Stimulated activated CD4-positive, alpha-beta T cell treated with anti-CD3 and anti-CD28 coated beads, Interleukin-1b, Interleukin-23, amount 100 ng/mL, for 48 hours (primary cell): ENCODE measurements at places on chromosomes 11 and 22.

DNA sequence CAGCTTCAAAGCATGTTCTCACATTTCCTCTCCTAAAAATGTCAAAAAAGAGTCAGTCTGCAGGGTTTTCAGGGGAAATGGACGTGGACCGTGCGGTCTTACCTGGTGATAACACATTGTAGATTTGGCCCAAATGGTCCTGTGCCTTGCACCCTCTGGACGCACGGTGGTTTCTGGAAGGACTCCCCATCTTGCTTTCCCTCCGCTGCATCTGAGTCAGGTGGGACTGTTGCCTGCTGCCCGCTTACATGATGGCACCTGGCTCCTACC lies 1290.1 kb downstream of the TBC1D22A start:
- DNase-seq = no peak

DNA sequence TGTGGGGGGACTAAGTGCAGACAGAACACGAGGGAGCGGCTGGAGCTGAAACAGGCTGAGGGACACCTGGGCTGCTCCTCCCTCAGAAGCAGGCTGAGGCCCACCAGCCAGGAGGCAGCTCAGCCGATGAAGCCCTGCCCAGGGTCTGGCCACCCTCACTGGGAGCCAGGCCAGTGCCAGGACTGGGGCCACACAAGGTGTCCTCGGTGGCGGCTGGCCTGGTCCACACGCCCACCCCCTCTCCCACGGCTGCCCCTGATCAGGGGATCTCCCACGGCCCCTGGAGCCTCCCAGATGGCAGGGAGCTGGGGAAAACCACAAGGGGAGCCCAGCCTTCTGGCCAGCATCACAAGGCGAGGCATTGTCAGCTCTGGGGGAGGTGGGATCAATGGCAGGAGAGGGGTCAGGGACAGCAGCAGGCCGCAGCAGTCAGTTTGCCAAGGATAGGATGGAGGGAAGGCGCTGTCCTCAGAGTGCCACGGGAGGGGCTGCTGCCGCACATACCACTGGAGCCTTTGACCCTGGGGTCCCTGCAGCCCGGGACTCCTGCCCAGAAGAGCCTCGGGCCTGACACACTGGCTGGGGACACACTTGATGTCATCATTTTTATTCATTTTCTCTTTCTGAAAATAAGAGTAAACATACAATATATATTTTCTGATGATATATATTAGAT lies 11.7 kb upstream of the RASL10A start:
- no peak for DNase-seq

- no peak for DNase-seq
Observed at GRCh38 chr11:120707098-120707497, 195.6 kb downstream of the GRIK4 start.

DNA sequence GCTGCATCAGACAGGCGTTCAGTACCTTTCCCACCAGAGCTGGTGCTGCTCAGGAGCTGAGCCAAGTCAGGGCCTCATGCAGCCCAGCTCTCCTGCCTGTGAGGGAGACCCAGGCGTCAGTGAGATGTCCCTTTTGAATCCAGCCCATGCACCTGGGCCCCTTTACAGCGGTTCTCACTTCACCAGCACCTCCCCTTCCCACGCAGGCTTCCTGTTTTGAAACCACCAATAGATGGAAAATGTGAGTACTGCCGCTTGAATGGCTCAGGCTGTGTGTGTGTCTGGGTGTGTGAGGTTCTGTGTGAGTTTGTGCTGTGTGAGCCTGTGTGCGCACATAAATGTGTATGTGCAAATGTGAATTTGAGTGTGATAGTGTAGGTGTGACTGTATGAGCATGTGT lies 88.4 kb downstream of the UBASH3B start:
- peak; percentile 88 for DNase-seq

GRCh38 chr11:62559204-62559603 lies 12.6 kb upstream of the AHNAK start:
- no peak for DNase-seq

DNA sequence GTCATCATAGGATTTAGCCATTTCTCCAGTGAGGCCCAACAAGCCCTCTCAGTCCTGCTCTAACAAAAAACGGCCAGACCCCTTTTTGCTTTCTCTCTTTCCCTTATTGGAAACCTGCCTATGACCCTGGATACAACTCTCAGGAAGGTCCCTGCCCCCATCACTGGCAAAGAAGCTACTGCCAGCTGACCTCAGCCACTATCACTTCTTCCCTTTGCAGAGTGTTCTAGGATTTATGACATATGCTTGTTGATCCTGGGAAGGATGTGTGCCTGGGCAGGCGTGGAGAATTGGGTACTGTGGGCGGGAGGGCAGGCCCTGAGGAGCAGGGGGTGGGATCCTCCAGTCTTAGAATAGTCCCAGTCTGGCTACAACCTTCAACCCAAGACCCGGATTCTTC lies 7.5 kb downstream of the PGAP2 start:
- DNase-seq = no peak

- DNase-seq = no peak
Observed at GRCh38 chr22:39716534-39716933, 146.0 kb downstream of the CACNA1I start.

DNA sequence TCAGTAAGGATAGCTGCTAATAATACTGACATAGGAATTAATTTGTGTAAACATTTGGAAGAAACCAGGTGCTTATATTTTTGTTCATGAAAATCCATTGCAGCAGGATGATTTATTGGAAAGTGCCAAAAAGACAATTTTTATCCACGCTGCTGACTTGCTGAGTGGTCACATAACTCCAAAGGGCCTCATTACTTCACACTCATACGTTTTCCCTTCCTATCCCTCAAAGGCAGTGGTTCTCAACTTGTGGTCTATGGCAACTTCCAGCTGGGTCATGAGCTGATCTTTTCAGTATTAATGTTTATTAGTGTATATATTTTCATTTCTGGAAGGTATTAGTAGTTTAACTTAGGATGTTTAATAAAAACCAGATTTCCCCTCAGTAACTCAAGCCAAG lies 178.1 kb downstream of the UVRAG start:
- no peak for DNase-seq

DNA sequence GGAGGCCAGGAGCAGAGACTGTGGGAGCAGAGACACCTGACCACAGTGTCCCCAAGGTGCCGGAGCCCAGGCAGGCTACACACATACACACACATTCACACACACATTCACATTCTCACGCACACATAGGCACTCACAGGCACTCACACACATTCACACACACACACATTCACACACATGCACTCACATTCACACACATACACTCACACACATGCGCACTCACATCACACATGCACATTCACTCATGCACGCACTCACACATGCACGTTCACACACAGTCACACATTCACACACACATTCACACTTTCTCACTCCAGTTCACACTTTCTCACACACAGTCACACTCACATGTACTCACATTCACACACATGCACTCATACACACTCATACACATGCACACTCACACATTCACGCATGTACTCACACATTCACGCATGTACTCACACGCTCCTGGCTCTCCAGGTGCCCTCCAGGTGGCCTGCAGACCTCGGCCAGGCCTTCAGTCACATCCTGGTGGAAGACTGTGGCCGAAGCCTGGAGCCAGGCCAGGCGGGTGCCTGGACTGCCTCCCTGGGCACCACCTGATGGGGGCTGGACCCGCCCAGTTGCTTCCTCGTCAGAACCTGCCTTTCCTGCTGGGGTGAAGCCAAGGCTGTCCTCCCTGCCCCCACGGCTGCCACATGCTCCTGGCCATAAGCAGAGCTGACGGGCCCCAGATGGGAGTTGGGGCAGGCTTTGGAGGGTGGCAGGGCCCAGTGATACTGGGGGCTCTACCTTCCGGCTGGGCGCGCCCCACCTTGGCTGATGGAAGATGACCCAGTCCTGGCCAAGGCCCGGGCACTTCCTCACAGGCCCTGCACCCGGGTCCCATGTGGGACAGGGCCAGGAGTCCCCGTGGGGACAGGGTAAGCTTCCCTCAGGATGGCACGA lies 89.5 kb downstream of the WNT7B start:
- DNase-seq = no peak

DNA sequence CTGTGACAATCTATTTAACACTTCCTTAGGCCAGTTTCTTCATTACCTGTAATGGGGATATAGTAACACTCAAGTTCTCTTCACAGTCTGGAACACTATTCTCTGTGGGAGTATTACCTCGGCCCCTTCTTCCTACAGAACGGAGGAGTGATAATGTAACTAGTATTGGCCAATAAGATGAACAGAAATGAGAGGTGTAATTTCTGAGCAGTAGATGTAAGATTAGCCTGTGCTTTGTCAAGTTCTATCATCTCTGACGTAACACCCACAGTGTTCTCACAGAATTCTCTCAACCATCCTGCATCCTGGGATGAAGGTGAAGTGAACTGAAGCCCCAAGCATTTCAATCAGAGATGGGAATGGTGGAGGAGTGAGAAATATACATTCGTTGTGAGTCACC lies 65.2 kb upstream of the TOP3B start:
- no peak for DNase-seq

DNA sequence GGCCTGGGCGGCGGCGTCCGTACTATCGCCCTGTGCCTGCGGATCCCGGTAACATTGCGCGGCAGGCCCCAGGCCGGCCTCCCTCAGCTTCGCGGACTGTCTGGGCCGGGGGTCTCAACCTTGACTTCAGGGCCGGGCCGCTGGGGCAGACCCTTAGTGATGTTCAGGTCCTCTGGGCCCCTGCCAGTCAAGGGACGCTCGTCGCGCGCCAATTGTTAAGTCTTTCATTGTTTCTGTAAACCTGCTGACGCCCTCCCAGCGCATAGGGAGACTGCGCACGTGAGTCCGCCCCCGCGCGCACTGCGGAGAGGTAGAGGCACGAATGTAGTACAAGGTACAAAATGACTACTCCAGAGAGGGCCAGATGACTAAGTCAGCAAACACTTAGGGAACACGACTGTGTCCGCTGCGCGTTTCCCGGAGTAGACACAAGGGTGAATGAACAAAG lies 451 bp upstream of the HDHD5 start:
- DNase-seq = peak; percentile 84

DNA sequence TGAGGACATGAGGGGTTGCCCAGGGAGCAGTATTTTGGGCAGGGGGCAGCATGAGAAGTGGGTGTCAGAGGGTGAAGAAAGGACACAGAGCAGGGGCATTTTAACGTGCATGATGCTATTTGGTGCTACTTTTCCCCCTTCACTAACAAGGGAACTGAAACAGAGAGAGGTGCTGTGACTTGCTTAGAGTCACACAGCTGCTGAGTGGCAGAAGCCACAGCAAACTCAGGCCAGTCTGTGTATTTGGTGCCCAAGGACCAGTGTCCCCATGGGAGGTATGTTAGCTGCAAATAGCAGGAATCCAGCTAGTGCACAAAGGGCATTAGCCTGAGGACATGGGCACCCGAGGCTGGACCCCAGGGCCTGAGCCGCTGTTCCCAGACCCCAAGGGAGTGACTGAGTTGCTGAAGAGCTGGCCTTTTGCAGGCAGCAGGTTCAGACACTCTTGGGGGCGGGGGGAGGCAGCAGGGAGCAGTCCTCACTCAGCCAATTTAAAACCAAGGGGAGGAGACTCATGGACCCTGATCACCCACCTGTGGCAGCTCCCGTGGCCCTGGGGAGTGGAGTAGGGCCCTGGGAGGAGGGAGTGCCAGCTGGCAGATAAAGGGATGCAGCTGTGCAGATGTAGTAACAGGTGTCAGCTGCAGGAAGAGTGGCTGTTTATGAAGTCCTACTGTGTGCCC lies 14.6 kb downstream of the PARVG start:
- DNase-seq = no peak

GRCh38 chr11:117953024-117953671 lies 23.9 kb upstream of the TMPRSS13 start:
- DNase-seq = peak; percentile 49

DNA sequence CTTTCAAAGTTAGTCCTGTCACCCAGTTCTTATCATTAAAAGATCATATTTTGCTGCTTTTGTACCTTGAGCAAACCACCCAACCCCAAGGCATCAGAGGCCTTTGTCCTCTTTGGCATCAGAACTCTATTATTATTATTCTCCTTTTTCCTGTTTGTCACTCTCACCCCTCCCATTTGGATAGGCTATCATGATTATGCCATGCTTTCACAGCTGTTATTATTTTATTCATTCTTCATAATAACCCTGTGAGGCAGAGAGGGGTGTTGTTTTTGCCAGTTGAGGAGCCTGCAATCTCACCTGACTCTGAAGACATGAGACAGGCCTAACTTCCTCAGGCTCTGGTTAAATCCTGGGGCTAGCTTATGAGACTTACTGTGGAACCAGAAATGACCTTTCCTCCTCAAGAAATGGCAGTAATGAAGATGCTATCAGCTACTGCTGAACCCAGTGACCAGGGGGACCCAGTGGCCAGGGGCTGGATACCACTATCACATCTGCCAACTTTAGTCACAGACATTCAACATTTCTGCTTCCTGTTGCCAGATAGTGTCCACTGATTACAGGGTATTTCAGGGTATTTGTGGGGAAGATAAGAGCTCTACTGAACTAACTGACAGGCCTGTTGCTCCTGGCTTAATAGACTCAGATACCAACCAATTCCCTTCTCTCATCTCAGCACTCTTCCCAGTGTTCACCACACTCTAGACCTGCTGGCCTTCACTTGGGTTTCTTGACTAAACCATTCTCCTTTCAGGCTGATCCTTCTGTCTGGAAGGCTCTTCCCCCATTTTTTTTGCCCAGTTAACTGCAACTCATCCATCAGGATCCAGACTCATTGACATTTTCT lies 11.8 kb upstream of the SWAP70 start:
- DNase-seq = no peak

DNA sequence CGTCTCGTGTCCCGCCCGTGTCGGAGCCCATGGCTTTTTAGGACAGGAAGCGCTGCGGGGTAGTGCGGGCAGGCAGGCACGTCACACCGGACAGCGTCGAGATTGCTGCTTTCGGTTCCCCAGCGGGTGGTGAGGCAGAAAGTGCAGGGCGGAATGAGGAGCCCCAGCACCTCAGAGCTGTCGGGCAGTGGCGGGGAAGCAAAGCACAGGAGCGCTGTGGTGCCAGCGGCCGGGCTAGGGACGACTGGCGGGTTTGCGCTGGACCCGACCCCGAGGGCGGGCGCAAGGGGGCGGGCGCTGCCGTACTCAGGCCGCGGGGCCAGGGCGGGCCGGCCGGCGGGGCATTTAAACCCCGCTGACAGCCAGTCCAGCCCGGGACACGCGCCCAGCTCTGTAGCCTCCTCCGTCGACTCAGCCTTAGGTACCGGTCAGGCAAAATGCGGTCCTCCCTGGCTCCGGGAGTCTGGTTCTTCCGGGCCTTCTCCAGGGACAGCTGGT lies at the start of gene SLC37A2:
SLC37A2 (plus strand) TSS at position 375 of the 498 bp plus-strand sequence; CDS start at position 438, 63 bp downstream.
- peak; percentile 42 for DNase-seq

- no peak for DNase-seq
Observed at GRCh38 chr11:19679952-19680828, 32.4 kb upstream of the NAV2 start.

DNA sequence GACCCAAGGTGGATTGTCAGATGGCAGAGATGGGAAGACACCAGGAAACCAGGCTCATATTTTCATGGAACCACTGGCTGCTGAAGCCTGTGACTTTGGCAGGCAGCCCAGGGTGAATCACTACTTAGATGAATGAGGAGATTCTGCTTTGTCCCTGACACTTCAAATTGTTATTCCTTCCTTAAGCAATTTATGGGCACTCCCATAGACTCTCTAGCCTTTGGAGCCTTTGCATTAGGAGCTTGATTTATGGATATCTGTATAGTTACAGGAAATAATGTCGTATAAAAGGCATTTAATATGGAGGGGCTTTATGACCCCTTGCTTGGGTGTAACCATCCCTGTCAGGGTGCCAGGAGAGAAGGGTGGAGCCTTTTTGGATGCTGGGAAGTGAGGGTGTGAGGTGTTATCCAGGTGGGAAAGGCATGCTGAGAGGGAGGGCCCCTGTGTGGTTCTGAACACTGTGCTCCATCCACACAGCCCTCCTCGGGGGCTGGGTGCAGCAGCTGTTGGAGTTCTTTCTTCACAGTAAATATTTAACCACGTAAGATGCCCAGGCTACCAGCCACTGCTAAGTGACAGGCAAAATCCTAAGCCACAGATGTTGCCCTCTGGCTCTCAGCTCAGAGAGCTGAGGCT lies 35.3 kb downstream of the IL18 start:
- DNase-seq = no peak
